Activated naive CD8-positive, alpha-beta T cell treated with anti-CD3 and anti-CD28 coated beads, Interleukin-2, amount 50 U/mL, for 16 hours (primary cell): ENCODE measurements at places on chromosomes 7 and 10.

- no peak for DNase-seq
Observed at GRCh38 chr7:66964411-66964810, 31.0 kb downstream of the SBDS start.

- DNase-seq = no peak
Observed at GRCh38 chr10:26890956-26891355, 30.2 kb upstream of the ABI1 start.

GRCh38 chr10:76454506-76455140 lies 1023.2 kb downstream of the LRMDA start:
- DNase-seq = no peak

GRCh38 chr7:92835851-92836488 lies 403 bp downstream of the CDK6 start:
- DNase-seq = no peak

- no peak for DNase-seq
Observed at GRCh38 chr7:81235997-81236396, 317.1 kb upstream of the SEMA3C start.

DNA sequence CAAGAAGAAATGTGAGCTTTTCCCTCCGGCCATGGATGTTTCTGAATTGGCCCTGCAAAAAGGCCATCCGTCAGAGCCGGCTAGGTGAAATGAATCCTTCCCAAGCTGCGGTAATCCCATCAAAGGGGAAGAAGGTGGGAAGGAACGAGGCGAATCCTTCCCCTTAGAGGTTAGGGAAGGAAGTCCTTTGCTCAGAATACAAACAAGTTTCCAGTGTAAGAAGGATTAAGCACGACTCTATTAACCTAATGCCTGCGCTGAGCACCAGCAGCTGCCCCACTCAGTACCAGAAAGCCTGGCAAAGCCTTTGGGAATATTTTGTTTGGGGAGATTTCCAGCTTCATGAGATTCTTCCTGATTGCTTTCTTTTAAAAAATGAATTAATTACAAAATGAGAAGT lies 42.8 kb downstream of the CLRN3 start:
- DNase-seq = no peak

DNA sequence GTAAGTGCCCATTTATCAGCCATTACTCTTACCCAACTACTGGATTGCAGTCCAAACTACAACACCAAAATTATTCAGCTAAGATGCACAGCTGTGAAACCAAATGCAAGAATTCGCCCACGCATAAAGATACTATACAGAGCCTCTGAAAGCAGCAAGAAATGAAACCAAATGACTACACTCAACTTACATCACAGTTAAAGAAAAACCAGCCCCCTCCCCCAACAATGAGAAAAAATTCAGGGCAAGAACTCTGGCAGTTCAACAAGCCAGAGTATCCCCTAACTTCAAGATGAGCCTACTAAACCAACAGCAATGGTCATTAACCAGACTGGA lies 209.1 kb upstream of the VWC2 start:
- DNase-seq = no peak
